Stimulated activated CD4-positive, alpha-beta T cell treated with anti-CD3 and anti-CD28 coated beads, Interleukin-12 subunit alpha, Interleukin-12 subunit beta, amount 100 ng/mL, for 48 hours (primary cell): ENCODE measurements at places on chromosomes 2 and 18.

DNA sequence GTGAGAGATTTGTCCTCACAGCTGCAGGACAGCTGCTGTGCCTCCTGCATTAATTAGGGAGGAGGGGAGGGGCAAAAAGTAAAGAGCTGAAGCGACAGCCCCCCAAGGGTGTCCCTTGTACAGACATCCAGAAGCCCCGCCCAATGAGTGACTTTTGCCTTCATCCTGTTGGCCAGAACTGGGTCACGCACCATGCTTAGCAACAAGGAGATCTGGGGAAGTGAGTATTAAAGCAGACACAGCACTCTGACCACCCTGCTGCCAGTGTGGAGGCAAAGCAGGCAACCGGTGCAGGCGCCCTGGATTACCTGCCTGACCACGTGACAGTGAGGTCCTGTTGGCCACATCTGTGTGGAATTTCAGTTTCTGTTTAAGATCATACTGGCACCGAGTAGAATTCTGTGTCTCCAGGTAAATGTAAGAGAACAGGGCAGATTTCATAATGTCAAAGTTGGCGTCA is 21.5 kb upstream of the BIN1 start:
- no peak for DNase-seq

DNA sequence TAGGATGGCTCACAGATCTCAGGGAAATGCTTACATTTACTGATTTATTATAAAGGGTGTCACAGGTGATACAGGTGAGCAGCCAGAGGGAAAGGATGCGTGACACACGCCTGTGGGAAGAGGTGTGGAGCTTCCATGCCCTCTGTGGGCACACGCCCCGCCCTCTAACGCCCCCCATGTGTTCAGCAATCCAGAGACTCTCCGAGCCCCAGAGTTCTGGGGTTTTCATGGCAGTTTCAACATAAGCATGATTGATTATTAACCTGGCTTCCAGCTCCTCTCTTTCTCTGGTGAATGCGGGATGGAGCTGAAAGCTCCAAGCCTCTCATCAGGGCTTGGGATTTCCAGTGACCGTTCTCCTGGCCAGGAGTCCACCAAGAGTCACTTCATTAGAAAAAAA is 34.3 kb upstream of the ODC1 start:
- DNase-seq = no peak

- DNase-seq = no peak
Measured at GRCh38 chr2:235634435-235635158, 140.8 kb downstream of the AGAP1 start.

GRCh38 chr2:239425631-239426030 is 24.8 kb upstream of the HDAC4 start:
- DNase-seq = no peak

- DNase-seq = no peak
Measured at GRCh38 chr18:50716902-50717301, 102.9 kb downstream of the MRO start.

- no peak for DNase-seq
Measured at GRCh38 chr2:32427672-32428610, 71.1 kb downstream of the BIRC6 start.

DNA sequence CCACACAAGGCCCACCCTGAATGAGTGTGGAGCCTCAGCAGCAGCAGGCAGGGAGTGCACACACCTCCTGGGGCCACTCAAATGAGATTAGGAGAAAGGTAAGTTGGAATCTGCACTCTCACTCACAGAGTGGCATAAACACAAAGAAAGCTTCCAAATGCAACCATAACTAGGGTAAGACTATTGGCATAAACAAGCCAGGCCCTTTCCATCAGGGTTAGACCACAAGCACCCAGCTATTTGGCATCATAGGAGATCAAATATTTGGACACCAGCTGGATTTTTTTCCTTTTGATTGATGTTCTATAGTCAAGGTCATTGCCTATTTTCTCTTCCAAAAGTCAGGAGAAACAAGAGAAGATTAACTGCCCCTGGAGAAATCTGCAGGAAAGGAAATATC is 471.5 kb downstream of the TXNL1 start:
- DNase-seq = no peak

DNA sequence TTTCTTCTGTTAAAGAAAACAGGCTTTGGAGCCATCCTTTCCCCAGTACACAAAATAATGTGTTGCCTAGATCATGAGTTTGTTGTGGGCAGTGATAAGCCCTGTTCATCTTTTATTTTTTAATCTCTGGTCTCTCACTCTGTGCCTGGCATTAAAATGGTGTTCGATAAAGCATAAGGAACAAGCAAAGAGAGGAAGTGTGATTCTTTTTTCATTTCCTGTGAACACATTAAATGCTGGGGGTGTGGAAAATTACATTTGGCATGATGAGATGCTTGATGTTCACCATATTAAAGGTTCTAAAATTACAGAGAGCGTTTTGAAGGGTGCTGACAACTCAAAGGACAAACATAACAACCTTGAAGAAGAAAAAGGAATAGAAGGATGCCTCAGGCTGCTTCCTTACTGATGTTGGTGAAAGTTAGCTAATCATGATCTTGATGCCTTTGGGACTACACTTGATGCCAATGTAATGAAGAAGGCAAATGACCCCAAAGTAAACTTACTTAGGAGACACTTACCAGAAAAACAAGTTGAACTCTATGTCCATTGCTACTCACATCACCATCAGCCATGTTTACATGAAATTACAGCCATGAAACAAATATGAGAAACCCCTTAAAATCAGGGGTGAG is 33.0 kb downstream of the TMEFF2 start:
- no peak for DNase-seq

- DNase-seq = no peak
Measured at GRCh38 chr2:161165811-161166210, 5.6 kb downstream of the TANK start.

DNA sequence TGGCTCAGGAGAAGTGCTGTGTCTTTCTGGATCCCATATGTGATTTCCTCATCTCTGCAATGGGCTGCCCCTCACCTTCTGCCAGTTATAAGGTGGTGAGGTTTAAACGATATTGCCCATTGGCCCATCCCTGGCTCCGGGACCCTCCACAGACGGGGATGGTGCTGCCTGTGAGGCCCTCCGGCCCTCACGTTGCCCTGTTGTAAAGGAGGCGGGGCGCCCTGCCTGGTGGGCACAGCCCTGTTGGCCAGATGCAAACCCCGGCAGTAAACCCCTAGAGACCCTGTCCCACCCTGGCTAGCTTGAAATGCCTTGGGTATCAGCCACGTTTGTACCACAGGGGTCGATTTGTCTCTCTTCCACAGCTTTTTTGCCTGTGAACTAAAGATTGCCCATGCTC is 7.4 kb downstream of the ARHGEF4 start:
- DNase-seq = no peak

DNA sequence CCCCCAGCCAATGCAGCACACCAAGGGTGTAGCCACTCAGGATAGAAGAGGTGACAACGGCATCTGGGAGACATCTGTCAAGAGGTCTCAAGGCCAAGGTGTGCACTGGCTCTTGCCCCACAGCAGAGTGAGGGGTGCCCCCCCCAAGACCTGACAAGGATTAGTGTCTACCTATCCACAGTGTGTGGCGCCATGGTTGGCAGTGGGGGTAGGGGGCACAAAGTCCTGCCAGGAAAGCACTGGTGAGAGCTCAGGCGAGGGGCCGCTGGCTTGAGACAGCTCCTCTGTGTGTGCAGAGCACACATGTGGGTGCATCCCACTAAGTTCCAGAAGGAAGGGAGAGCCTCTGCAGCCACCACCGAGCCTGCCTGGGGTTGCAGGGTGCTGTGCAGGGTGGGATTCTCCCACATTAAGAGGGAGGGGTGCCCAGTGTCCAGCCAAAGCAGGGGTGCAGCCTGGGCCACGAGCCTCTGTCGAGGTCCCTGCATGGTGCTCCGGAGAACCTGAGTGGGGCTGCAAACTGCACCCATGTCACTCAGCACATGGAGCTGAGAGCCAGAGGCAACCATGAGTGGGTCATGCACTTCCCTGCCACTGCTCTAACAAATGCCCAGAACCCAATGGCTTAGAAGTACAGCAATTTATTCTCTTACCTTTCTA is 311.2 kb upstream of the HDAC4 start:
- DNase-seq = no peak

- DNase-seq = no peak
Measured at GRCh38 chr18:57819119-57819518, 16.0 kb upstream of the ATP8B1 start.

DNA sequence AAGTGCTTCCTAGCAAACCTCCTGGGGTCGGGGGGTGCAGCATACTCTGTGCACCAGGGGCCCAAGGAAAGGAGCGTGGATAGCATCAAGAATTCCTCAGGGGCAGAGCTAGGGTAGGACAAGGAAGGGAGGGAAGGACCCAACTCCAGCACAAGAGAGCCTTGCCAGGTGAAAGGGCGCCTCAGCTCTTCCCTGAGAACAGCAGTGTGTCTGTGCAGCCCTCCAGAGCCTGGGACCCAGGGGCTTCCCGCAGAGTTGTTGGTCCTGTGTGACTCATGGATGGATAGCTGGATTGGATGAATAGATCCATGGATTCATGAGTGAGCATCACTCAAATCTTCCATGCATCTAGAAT is 175.4 kb downstream of the SMAD2 start:
- no peak for DNase-seq

- DNase-seq = no peak
Measured at GRCh38 chr2:64704996-64705395, 51.3 kb upstream of the SERTAD2 start.

GRCh38 chr2:16971722-16972234 is 306.1 kb upstream of the CYRIA start:
- DNase-seq = no peak

DNA sequence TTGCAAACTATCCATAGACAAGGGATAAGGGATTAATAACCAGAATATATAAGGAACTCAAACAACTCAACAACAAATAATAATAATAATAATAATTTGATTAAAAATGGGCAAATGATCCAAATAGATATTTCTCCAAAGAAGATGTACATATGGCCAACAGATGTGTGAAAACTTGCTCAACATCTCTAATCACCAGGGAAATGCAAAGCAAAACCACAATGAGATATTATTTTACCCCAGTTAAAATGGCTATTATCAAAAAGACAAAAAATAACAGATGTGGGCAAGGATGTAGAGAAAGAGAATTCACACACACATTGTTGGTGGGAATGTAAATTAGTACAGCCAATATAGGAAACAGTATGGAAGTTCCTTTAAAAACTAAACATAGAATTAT is 26.9 kb downstream of the DNAH7 start:
- no peak for DNase-seq

DNA sequence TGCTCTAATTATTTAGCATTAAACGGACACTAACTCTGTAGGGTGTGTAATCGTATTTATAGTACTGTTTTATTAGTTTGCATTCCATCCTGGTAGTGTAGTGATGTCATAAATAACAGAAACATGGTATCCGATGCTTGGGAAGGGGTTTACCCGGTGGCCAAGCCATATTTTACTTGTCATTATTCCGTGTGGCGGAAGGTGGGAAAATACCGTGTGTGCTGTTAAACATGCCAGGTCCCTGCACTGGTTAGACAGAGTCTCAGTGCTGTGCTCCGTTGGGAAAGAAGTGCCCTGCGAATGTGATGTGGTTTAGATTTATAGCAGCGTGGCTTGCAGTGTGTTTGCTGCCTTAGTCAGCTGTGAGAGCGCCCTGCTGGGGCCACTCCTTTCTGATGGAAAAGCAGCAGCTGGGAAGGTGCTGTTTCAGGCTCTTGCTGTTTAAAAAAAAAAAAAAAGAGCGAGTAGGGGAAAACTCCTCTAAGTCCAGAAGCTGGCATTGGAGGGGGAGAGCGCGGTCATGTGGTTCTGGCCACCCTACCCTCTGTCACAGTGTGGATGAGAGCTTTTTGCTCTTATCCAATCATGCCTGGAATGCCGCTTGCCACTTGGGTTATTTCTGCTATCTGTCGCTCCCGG is 211.0 kb downstream of the NEDD4L start:
- DNase-seq = no peak

DNA sequence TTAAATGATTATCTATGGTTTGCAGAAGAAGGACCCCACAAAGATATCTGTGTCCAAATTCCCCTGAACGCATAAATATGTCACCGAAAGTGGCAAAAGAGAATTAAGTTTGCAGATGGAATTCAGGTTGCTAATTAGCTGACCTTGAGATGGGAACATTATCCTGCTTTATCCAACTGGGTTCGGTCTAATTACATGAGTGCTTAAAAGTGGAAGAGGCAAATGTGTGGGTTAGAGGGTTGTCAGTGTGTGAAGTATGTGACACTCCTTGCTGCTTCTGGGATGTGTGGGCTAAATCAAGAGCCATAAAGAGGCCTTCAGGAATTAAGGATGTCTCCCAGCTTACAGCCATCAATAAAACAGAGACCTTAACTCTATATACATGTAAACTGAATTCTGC is 53.5 kb downstream of the CDH19 start:
- DNase-seq = no peak

DNA sequence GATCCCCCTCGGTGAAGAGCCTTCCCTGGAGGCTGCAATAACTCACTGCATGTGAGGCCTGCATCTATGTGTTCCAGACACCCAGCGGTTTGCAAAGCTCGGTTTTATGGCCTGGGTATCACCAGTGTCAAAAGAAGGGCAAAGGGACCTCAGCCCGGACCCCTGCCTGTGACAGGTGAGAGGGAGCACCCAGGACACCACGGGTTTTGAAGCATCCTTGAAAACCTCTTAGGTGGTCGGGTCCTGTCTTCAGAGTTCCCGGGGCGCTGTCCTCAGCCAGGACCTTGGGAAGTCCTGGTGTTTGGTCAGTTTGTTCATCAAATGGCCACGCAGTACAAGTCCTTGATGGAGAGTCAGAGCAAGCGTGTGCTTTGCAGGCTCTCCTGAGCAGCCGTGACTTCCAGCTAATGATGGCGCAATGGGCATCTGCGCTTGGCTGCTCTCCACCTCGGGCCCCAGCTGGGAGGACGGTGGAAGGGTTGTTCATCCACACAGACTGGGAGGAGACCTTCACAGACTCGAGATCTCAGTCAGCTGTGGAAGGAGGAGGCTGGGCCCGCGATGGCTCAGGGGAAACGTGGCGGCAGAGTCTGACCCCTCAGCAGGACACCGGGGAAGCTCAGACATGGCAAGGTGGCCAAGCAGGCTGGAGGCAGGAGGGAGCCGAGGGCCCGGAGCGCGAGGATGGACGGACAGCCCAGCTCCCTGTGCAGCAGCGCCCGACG is 113.1 kb upstream of the GPC1 start:
- no peak for DNase-seq

DNA sequence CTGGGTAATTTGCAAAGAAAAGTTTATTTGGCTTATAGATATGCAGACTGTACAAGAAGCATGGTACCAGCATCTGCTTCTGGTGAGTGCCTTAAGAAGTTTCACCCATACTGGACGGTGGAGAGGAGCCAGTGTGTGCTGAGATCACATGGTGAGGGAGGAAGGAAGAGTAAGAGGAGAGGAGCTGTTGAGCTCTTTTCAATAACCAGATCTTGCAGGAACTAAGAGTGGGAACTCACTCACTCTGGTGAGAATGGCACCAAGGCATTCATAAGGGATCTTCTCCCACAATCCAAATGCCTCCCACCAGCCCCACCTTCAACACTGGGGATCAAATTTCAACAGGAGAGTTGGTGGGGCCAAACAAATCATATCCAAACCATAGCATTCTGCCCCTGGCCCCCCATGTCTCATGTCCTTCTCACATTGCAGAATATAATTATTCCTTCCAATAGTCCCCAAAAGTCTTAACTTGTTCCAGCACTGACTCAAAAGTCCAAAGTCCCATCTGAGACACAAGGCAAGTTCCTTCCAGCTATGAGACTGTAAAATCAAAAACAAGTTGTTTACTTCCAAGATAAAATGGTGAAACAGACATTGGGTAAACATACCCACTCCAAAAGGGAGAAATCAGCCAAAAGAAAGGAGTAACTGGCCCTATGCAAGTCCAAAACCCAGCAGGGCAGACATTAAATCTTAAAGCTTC is 11.7 kb upstream of the TMEM37 start:
- no peak for DNase-seq
